ENCODE measurements at places on chromosomes 12 and 14.

GRCh38 chr14:87847216-87847755 is 145.7 kb downstream of the GALC start:
- no peak for DNase-seq

DNA sequence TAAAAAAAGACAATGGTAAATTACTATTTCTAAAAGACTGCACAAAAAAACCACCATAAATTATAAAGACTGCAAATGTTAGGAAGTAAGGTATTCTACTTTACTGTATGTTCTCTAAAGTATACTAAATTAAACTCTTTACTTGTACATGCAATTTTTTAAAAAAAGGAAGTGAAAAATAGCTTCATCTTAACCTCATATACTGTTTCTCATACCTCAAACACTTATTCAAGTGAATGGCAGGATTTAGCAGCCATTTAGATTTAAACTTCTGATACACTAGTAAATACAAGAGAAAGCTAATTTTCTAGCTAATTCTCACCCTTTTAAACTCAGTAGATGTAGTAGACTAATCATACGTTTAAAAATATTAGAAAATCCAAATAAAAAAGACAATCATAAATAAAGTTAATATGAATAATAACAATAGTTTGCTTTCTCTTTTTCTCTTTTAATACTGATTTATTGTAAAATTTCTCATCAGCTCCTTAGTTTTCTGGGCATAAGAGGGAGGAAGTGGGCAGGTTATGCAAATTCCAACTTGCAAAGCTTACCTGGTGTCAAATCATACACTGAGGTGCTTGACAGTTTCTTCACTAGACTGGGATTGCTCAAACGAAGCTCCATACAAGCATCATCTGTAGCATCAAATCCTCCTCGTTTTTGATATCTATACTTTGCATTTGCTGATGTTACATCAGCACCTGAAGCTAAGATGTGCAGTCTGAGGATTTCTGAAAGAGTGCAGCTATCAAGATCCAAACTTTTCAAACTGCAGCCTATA is 71.0 kb upstream of the CFL2 start:
- DNase-seq = no peak

- no peak for DNase-seq
Measured at GRCh38 chr12:47102406-47102805, 22.6 kb upstream of the AMIGO2 start.

DNA sequence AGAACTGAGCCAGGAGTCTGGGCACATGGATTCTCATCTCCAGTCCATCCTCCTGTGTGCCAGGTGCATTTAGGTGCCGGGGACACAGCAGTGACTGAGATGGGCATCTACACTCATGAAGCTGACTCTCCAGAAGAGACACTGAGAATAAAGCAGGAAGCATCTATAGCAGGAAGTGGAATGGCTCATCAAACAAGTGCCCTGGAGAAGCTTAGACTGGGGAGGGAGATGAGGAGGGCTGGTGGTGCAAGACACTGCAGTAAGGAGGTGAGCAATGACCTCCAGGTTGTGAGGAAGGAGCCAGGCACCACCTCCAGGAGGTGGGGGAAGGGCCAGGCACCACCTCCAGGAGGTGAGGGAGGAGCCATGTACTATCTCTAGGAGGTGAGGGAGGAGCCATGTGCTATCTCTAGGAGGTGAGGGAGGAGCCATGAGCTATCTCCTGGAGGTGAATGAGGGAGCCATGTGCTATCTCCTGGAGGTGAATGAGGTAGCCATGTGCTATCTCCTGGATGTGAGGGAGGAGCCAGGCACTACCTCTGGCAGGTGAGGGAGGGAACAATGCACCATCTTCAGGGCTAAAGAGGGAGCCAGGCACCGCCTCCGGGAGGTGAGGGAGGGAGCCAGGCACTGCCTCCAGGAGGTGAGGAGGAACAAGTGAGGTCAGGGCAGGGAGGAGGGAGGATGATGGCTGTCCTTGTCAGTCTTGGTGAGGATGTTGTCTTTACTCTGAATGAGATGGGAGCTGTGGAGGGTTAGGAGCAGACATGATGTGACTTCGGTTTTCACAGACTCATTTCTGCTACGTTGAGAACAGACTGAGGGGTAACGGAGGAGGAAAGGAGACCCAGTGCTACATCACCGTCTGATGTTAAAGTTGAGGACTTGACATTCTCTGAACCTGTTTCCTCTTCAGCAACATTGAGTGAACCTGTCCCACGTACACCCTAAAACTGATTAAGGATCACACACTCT is 961.9 kb upstream of the TMEM132C start:
- DNase-seq = no peak

- DNase-seq = no peak
Measured at GRCh38 chr14:42629553-42629952, 1022.9 kb downstream of the LRFN5 start.

DNA sequence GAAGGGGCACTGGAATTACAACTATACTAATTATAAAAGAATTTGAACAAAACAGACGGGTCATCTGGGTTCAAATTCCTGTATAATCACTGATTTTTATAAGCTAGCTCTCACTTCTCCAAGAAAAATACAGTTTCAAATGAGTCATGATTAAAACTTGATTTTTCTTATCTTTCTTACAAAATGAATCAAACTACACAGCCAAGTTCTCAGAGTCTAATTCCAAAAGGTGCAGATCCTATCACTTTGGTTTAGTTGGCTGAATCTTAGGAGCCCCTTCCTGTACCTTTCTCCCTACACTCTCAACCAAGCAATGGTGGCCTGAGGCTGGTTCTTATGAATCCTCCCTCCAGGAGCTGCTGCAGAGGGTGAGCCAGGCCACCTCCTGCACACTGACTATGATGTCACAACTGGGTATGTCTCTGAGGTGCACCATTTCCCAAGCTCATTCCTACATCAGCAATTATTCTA is 43.8 kb upstream of the BMP4 start:
- no peak for DNase-seq

DNA sequence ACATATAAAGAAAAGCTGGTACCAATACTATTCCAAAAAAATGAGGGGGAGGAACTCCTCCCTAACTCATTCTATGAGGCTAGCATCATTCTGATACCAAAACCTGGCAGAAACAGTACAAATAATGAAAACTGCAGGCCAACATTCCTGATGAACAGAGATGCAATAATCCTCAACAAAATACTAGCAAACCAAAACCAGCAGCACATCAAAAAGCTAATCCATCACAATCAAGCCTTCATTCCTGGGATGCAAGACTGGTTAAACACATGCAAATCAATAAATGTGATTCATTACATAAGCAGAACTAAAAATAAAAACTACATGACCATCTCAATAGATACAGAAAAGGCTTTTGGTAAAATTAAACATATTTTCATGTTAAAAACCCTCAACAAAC is 281.3 kb downstream of the KCNH5 start:
- DNase-seq = no peak

DNA sequence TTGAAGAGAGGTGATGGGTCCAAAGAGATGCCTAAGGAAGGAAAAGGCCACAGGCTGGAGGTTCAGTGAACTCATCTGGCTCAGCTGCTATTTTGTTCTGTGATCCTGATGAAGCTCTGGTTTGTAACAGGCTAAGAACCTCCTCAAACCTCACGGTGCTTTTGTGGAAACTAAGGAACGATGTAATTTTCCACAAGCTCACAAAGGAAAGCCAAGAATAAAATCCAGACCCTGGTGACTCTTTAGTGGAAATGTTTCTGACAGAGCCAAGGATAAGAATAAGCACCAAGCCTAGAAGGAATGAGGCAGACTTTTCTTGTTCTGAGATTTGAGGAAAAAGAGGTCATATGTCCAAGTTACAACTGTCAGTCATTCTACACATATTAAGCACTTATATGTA is 93.6 kb downstream of the SLC24A4 start:
- DNase-seq = no peak

- peak; percentile 86 for DNase-seq
Measured at GRCh38 chr12:79737875-79738718, 47.3 kb upstream of the PAWR start.

DNA sequence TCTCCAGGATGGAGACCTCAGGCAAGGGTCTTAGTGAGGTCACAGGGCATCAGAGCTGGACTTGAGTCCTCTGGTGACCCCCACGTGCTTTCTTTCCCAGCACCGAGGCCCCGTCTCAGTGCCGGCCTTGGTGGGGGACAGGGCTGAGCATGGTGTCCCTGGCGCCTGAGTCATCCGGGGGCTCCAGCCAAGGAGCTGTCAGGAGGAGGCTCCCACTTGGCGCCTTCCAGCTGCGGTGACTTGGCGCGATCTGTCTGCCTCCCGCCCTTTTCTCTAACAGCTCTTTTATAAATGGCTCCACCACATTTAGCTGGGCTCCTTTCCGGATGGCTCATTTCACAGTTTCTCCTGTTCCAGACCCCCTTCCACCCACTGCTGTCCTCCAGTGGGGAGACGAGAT is 60.4 kb downstream of the PRMT8 start:
- no peak for DNase-seq

- no peak for DNase-seq
Measured at GRCh38 chr12:168763-169525, 45.0 kb downstream of the SLC6A12 start.

DNA sequence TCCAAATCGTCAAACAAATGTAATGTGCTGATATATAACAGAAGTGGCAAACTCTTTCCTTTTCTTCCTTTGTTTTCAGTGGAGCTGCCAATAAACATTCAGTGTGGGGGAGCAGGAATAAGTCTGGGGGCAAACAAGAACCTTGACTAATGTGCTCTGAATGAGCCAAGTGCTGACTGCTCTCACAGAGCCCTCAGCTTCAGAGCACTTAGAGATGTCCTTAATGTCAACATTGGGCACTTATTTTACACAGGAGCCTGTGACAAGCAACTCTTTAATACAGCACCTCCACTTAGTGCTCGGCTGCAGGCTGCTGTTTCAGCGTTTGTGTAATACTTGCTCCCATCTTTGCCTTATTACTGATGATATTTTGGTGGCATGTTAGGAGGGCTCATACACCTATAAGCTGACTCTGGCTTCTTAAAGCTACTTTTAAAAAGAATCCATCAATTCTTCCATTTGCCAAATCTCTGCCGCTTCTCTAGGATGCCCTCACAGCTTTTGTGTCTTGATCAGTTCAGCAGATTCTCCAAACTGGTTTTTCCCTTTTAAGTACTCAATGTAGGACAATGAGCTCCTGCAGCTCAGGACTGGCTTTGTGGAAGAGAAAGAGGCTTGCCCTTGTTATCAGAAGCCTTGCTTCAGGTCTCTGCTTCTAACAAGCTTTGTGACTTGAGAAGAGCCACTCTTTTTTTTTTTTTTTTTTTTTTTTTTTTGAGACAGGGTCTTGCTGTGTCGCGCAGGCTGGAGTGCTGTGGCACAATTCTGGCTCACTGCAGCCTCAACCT is 206.6 kb downstream of the MON2 start:
- no peak for DNase-seq

- no peak for DNase-seq
Measured at GRCh38 chr12:67634303-67634761, 14.2 kb upstream of the DYRK2 start.

DNA sequence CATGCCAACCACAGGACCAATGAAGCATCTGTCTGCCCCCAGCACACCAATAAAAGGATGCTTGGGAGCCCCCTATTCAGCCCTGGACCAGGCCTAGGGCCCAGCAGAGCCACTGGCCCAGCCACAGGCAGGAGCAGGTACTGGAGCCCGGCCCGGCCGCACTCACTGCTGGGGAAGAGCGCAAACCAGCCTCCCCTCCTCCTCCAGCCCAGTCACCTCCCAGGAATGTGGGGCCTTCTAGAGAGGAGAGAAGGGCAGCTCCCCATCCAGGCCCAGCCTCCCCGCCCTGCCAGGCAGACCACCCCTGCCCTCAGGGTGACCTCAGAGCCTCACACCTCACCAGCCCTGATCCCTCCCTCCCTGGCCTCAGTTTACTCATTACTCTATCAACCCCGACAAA is 56.2 kb downstream of the CCNK start:
- peak; percentile 75 for DNase-seq

DNA sequence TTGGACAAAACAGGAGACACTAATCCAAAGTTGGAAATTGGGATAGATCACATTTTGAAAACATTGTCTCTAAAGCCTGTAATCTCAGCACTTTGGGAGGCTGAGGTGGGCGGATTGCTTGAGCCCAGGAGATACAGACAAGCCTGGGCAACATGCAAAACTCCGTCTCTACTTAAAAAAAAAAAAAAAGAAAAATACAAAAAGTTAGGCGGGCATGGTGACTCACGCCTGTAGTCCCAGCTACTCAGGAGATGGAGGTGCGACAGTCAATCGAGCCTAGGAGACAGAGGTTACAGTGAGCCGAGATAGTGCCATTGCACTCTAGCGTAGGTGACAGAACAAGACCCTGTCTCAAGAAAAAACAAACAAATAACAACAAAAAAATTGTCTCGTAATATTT is 152.1 kb downstream of the MGAT4C start:
- no peak for DNase-seq

GRCh38 chr12:5429741-5430557 is 2.0 kb upstream of the NTF3 start:
- DNase-seq = no peak

- DNase-seq = peak; percentile 8
Measured at GRCh38 chr14:93788543-93789227, 400 bp upstream of the PRIMA1 start.

- DNase-seq = no peak
Measured at GRCh38 chr12:92602930-92603623, 99.7 kb upstream of the PLEKHG7 start.

DNA sequence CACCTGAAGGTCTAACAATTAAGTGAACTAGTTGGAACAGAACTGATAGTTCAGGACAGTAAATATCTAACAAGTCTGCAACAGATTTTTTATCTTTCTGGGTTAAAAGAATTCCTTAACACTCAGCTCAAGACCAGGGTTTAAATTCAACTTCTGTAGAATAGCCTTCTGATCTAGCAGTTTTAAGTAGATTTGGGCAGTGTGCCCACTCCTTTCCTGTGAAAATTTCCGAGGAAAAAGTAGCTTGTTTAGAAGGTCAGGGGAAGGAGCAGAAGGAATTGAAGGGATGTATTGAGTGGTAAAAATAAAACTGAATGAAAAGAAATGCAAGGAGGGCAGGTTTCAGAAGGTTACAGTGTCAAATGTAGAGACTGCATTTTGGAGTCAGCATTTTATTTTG is 45.8 kb downstream of the ATL1 start:
- DNase-seq = no peak

- peak; percentile 48 for DNase-seq
Measured at GRCh38 chr12:85923767-85924331, 49.8 kb downstream of the NTS start.

- peak; percentile 56 for DNase-seq
Measured at GRCh38 chr12:6606331-6607131, 648 bp downstream of the CHD4 start.

- DNase-seq = no peak
Measured at GRCh38 chr12:129381715-129382114, 522.1 kb downstream of the TMEM132D start.

- DNase-seq = no peak
Measured at GRCh38 chr12:115267464-115267863, 583.5 kb upstream of the TBX3 start.

DNA sequence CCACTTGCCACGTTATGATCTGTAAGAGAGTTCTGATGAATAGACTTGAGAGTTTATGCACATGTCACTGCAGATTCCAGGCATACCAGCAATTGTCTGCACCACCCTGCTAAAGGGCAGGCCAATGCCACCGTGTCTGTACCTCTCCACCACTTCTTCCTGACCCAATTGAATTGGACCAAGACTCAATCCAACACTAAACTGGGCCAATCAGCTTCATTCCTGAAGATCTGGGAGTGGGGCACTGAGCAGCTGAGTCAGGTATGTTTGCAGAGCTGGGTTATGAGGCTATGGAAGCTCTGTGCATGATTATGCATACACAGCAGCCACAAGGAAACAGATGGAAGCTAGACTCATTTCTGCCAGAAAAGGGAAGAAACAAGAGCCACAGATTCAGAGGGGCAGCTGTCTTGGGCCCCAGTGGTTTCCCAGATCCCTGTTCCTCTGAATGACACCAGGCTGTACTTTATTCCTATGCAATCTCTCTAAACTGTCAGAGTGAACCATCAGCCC is 28.0 kb downstream of the DAO start:
- DNase-seq = peak; percentile 27
